Pons (tissue), 1 donor: ENCODE measurements at places on chromosomes 13 and 19.

DNA sequence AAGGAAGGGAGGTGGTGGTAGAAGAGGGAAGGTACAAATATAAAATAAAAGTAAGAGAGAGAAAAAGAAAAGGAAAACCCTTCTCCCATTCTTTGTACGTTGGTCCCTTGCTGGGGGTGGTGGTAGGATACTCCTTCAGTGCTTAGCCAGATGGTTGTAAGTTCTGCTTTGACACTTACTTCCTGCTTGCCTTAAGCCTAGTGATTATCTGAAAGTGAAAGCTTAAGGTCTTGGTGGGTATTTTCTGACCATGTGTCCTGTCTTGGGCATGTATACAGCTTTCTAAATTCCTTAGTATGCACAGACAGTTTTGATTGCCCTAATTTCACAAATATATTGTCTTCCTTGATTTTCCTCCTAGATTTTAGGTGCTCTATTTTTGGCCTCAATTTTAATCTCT, 314.8 kb downstream of the PCDH17 start:
- no peak for DNase-seq

DNA sequence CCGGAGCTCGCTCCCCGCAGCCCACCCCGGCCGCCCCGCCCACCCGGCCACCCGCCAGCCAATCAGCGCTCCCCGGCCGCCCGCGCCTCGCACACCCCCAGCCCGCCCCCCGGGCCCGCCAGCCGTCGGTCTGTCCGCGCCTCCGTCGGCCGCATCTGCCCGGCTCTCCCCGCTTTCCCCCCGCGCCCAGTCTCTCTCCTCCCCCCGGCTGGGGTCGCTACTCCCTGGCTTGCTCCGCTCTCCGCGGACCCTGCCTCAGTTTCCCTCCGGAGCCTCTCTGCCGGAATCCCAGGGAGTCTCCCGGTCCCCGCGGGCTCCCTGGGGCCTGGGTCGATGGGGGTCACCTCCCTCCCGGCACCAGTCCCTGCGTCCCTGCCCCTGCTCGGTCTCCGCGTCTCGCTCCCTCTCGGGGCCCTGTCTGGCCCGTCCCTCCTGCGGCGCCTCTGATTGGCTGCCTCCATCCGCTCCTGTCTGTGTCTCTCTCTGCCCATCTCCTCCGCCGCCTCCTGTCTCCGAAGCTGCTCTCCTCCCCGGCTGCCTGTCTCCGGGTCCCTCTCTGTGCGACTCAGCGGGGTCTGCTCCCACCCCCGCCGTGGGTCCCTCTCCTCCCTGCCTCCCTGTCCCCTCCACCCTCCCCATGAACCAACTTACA, 484 bp downstream of the IL11 start:
- no peak for DNase-seq

DNA sequence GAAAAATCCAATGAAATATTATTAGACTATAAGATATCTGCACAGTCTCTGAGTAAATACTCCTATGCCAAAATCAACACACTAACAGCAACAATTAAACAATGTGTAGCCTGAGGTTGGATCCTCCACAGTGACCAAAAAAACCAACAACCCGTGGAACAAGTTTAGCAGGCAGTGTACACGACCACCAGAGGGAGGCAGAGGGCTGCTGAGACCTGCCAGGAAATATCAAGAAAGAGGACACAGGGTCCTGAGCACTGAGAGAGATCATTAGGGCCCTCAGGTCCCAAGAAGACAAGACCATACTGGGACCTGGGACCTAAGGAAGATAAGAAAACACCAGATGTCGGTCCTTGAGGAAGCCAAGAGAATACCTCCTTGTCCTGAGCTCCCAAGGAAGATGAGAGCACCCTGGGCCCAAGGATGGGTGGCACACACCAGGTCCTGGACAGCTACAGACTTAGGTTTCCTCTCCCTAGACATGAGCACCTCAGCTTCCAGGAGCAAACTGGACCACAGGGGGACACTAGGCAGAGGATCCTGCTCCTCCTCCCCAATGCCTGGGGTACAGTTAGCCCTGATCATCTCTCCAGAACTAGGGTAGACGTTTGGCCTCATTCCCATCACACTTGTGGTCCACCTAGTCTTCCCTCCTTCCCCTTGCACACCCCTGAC, 822 bp upstream of the ZNF274 start:
- no peak for DNase-seq

DNA sequence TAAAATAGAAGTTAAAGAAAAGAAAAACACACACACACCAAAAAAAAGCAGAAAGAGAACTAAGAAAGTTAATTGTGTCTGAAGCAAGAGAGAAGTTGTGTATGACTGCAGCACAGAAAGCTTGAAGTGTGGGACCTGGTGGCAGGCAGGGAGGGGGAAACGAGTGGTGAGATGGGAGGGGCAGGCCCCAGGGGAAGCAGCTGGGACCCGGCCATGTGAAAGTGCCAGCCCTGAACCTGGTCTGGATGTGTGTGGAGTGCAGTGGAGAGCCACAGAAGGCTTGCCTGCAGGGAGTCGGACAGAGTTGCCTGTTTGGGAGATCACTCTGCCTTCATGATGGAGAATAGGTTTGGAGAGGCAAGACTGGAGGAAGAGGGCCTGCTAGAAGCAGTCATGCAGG, 199.0 kb downstream of the GGACT start:
- DNase-seq, result no peak

DNA sequence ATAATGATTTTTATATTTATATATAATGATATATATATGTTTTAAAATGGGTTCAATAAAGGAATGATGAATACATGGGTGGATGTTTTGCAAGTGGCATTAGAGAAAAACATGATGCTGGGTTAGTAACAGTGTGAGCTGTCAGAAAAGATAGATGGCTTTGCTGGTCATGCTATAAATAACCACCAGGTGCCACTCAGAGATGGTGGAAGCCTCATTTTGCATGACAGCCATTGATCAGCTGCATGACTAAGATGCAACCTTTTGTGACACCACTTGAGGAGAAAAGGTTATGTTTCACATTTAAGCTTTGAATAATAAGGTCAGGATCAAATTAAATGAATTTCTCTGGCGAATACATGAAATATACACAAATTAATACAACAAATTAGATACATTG, 737.7 kb downstream of the PCDH9 start:
- DNase-seq, result peak; percentile 27

DNA sequence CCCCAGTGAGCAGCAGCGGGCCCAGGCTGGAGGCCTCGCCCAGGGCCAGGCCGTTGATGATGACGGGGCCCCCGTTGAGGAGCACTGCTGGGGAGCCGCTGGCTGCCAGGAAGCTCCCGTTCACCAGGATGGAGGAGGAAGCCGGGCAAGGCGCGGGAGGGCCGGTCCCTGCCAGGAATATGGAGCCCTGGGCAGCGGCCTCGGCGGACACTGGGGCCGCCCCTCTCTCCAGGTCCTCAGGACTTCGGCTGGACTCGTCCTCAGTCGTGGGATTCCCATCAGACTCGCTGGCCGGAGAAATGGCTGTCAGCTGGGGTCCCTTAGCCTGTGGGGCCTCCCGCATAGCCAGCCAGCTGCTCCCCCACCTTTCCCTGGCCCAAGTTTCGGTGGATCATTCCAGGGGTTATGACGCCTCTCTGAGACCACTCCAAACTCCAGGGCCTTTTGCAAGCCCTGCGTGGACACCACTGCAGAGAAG, 2.1 kb downstream of the SIX5 start:
- no peak for DNase-seq

GRCh38 chr13:51760592-51760991, 43.4 kb downstream of the DHRS12 start:
- DNase-seq, result peak; percentile 79

- DNase-seq, result no peak
These were observed 11.3 kb downstream of the GPR12 start for GRCh38 chr13:26749285-26749684.

DNA sequence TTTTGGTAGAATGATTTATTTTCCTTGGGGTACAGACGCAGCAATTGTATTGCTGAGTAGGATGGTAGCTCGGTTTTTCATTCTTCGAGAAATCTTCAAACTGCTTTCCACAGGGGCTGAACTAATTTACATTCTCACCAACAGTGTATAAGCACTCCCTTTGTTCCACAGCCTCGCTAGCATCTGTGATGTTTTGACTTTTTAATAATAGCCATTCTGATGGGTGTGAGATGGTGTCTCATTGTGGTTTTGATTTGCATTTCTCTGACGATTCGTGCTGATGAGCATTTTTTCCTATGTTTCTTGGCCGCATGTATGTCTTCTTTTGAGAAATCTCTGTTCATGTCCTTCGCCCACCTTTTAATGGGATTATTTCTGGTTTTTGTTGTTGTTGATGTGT, 54.8 kb upstream of the UQCRFS1 start:
- DNase-seq, result peak; percentile 65

GRCh38 chr19:33459222-33460090, 62.1 kb downstream of the PEPD start:
- DNase-seq, result no peak

DNA sequence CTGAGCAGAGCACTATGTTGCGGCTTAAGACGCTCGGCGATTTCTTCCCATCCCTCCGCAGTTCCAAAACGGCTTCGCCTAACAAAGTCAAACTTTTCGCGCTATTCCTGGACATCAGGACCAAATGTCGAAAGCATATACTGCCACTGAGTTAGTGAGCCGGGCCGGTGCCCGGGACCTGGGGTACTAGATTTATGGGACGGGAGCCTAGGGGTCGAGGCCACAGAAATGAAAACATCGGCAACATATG, 699 bp downstream of the RCBTB2 start:
- DNase-seq, result no peak

- DNase-seq, result no peak
These were observed 3.0 kb downstream of the RPL13A start for GRCh38 chr19:49490287-49491029.

DNA sequence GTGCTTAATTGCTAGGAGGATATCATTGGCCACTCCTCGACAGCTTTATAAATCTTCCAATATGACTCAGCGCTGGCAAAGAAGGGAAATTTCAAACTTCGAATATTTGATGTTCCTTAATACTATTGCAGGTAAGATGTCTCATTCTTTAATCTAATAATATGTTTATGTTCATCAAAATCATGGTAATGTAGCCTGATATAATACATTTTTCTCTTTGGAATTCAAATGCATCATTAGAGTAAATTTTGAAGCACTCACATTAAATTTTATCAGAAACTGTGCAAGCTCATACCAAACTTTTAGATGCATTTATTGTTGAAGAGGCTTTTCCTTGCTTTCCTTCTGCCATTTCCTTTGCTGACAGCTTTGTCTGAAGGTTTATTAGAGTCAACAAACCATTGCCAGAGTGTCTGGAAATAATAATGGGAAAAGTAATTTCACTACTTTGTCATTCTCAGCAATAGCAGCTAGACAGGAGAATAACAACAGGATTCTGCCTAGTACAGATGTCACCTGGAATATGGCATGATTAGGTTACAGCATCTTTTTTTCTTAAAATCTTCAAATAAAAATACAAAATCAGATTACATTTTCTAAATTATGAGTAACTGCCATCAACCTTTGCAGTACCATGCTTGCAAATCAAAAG, 78.6 kb upstream of the MAB21L1 start:
- DNase-seq, result no peak

DNA sequence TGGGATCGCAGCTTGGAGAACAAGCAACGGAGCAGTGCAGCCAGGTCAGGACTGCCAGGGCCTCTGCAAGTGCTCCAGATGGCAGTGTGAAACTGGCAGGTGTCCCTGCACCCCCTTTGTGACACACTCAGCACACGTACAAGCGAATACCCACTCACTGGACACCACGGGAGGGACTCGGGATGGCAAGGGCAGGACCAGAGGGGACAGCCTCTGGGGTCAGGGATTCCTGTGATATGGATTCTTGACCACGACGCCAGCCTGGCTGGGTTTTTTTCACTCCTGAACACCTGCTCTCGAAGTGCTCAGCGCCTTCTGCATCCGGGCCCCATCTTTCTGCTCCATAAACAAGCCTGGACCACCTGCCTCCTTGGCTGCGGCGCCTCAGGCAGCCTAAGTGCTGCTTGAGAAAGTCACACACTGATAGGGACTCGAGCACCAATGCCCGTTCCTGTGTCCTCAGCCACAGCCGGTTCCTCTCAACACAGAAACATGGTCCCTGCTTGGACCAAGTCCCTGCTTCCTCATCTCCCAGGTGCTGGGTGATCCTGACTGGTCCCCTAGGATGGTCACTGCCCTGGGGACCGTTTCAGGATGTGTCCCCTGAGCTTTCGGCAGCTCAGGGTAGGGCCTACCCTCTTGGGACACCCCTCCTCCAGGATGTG, 22.0 kb downstream of the ELAVL1 start:
- no peak for DNase-seq

GRCh38 chr19:38228491-38229439, 4.7 kb upstream of the DPF1 start:
- no peak for DNase-seq

GRCh38 chr19:9431475-9431874, 3.9 kb downstream of the ZNF266 start:
- DNase-seq, result no peak

DNA sequence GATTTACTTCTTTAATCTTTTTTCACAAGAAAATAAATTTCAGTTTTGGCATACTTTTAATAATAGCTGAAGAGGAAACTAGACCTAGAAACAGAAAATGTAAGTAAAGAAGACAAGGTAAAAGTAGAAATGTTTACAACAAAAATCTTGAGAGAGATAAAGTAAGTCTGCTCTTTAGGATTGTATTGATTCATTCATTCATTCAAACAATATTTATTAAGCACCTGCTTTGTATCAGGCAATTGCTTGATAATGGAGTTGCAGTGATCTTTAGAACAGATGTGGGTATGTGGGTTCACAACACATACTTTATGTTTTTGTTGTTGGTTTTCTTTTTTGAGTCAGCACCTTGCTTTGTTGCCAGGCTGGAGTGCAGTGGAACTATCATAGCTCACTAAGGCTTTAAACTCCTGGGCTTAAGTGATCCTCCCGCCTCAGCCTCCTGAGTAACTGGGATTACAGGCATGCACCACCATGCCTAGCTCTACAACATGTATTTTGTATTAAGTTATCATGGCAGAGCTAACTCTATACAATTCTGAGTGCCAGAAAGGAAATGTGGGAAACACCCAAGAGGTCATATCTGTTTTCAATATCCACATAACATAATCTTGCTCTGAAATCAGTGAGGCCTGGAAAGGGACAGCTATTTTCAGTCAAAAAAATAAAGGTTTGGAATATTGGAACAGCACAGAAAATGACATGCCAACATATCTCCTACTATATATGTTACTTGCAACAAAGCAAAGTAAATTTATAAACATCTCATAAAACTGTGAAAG, 8.8 kb upstream of the SPART start:
- no peak for DNase-seq

DNA sequence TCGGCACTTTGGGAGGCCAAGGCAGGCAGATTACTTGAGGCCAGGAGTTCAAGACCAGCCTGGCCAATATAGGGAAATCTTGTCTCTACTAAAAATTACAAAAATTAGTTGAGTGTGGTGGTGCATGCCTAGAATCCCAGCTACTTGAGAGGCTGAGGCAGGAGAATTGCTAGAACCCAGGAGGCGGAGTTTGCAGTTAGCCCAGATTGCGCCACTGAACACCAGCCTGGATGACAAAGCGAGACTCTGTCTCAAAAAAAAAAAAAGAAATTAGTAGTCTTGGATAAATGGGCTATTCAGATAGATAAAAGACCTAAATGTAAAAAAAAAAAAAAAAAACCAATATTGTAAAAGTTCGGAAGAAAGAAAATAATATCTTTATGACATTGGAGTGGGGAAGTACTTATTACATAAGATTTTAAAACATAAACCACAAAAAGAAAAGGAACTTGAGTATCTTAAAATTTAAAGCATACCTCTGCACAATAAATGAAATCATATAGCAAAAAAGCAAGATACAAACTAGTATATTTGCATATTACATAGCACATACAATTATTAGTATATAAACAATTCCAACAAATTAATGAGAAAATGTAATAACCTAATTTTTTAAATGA, 26.7 kb upstream of the RNASEH2B start:
- DNase-seq, result no peak
